ENCODE measurements at places on chromosomes 11 and 22.

- DNase-seq = peak; percentile 41
These were observed 2.3 kb downstream of the PRSS23 start for GRCh38 chr11:86802601-86803051.

DNA sequence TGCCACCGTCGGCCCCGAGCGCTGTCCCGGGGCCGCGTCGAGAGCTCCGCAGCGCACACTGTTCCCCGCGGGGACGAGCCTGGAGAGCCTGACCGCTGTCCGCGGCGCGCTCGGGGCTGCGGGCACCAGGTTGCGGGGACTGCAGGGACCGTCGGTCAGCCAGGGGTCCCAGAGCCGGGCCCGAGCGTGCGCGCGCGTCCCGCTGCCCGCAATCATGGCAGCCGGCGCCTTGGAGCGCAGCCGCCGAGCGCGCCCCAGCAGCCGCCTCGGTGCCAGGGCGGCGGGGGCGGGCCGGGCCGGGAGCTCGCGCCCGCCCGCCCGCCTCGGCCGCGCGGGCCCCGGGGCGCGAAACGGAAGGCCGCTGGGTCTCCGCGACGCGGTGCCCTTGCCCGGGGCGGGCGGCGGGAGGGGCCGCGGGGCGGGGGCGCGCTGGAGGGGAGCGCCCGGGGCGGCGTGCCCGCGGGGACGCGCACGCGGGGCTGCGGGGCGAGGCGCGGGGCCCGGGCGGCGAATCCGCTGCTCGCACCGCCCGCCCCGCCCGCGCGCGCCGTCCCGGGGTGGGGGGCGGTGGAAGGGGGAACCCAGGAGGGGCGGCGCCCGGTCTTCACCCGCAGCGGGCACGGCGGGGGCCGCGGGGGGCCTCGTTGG lies 79.4 kb upstream of the PPARA start:
- DNase-seq = no peak

- no peak for DNase-seq
These were observed 9.8 kb downstream of the SCN4B start for GRCh38 chr11:118142809-118143208.

DNA sequence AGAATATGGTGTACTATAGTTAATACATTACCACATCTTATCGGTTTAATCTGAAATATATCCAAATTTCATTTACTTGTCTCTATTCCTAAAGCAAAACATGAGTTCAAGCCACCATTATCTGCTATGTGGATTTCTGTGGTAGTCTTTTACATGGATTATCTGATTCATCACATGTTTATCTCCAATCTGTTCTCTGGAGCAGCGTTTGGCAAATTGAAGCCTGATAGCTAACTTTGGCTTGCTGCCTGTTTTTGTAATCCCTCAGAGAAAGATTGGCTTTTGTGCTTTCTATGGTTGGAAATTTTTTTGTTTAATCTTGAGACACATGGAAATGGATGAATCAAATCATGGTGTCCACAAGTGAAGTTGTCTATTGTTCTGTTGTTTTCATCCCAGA lies 274.3 kb downstream of the JRKL start:
- no peak for DNase-seq

GRCh38 chr22:50729391-50730012 lies 8.5 kb upstream of the ACR start:
- DNase-seq = no peak

GRCh38 chr11:70931430-70931829 lies 320.9 kb downstream of the SHANK2 start:
- DNase-seq = no peak

DNA sequence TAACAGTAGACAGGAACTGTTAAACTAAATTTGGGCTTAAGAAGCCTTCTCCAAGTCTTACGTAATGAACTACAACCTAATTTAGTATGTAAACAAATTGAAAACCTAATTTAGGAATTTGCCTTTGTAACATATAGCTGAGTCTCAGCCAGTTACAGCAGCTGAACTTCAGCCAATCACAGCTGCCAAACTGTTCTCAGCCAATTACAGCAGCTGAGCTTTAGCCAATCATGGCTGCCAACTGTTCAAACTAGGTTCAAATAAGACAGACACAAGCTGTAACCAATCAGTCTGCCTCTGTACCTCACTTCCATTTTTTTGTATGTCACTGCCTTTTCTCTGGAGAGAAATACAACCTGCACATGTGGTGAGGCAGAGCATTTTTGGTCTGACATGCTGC lies 95.0 kb upstream of the CD44 start:
- no peak for DNase-seq

DNA sequence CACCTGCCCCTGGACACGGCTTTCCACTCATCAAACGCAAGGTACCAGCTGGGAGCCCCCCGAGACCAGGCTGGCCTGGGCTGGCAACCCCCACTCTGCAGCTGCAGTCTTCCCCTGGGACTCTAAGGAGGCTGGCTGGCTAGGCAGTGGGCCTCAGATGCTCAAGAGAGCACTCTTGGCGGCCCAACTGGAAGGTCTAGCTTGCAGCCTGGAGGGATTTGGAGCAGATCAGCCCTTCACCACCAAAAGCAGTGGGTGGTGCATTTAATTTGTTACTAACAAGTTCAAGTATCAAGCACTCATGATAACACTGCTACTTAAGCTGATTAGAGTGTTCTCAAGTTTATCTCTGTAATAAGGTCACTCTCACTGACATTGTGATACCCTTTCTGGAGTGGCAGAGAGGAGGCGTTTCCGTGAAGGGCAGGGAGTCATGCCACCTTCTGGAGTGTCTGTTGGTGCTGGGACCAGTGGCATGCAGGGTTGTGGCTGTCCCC lies 21.5 kb downstream of the C22orf23 start:
- no peak for DNase-seq

Data from LNCaP clone FGC (cell line).